ENCODE measurements at places on chromosomes 12 and 14.

GRCh38 chr12:49538510-49539403, at the start of gene KCNH3:
TSS of gene KCNH3 (plus strand) at chr12:49539030. CDS start at chr12:49539417, 387 bp downstream.
- DNase-seq, result peak; percentile 97

GRCh38 chr12:29869946-29870345, 86.2 kb upstream of the TMTC1 start:
- DNase-seq, result no peak

GRCh38 chr14:68945585-68946488, 33.3 kb downstream of the ACTN1 start:
- DNase-seq, result no peak

DNA sequence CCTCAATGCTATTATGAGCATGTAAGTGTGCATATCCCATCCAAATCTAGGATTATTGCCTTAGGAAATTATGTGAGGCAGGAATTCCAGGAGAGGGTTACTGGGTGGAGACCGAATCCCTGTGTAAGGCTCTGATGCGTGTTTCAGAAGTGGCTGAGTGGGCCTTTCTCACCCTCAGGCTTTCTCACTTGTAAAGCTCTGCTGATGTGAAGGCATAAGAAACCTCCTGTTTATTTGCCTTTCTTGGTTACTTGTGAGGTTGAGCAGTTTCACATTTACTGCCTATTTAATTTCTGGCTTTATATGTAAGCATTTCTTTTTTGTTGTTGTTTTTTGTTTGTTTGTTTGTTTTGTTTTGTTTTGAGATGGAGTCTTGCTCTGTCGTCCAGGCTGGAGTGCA, 11.0 kb downstream of the IL31 start:
- DNase-seq, result no peak

- DNase-seq, result no peak
Measured at GRCh38 chr12:20469756-20470155, 101.4 kb downstream of the PDE3A start.

DNA sequence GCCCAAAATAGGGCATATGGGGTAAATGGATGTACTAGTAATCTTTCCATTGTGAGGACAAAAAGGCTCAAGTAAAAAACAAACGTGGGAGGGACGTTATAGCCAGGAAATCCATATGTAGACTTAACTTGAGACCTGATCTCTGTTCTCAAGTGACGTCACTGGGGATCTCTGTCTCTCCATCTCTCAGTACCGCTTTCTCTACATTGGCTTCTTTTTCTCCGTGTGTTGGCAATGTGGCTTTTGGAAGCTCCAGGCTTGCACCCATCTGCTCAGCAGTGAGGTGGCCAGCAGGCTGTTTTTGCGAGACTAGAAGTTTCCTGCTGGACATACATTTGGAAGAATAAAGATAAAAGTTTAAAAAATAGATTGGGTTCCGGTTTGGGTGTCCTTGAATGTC, 66.0 kb upstream of the NRXN3 start:
- DNase-seq, result no peak

GRCh38 chr12:110012137-110012536, 12.9 kb downstream of the ANKRD13A start:
- no peak for DNase-seq

- no peak for DNase-seq
Measured at GRCh38 chr14:79571366-79571765, 639.9 kb downstream of the DIO2 start.

GRCh38 chr12:13313886-13314285, 117.4 kb downstream of the EMP1 start:
- DNase-seq, result no peak

DNA sequence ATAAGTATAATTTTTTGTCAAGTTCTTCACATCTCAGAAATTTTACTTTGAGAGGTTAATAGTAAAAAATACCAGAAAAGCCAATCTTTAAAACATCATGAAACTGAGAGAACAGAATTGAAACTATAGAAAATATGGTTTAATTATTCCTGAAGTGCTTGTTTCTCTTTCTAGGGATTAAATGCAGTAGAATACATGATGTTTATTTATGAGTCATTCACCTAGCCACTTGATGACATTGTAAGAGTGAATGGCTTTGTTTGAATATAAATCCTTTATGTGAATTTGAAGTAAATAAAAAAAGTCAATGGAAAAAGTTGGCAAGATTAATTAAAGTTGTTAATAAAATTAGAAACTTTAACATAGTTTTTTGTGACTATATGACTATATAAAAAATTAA, 48.4 kb downstream of the KTN1 start:
- no peak for DNase-seq

- no peak for DNase-seq
Measured at GRCh38 chr14:48849741-48850322, 736.3 kb downstream of the RPS29 start.

All from HuH-7.5 (cell line).